CD8-positive, alpha-beta memory T cell (primary cell): ENCODE measurements at places on chromosomes 1 and 21. TPM values are rescaled to one million over a fixed set of nuclear protein-coding genes. Genes with fewer than 3 reads are reported as not detected.

Gene ZNF697
- polyA plus RNA-seq: not detected

Gene TFF1
- not detected for polyA plus RNA-seq

Gene OR10Z1
- not detected for polyA plus RNA-seq

Gene SEC16B
- polyA plus RNA-seq: not detected

Gene ACTL8
- polyA plus RNA-seq: not detected

Gene IFFO2
- 3.2 TPM for polyA plus RNA-seq

Gene GPR37L1
- polyA plus RNA-seq: 0.08 TPM

Gene DMBX1
- polyA plus RNA-seq: not detected

Gene CNR2
- polyA plus RNA-seq: 5.3 TPM

Gene APCS
- polyA plus RNA-seq: not detected

Gene ETV3L
- not detected for polyA plus RNA-seq

Gene TNFRSF18
- polyA plus RNA-seq: 2.0 TPM

Gene RHD
- polyA plus RNA-seq: 0.46 TPM

Gene CPLANE2
- 2.6 TPM for polyA plus RNA-seq

Gene PRRX1
- polyA plus RNA-seq: not detected

Gene NID1
- polyA plus RNA-seq: not detected

Gene RGSL1
- polyA plus RNA-seq: not detected

Gene SPRR2F
- not detected for polyA plus RNA-seq

Gene CSMD2
- polyA plus RNA-seq: not detected

Gene ISG15
- polyA plus RNA-seq: 250 TPM

Gene SDF4
- polyA plus RNA-seq: 108 TPM
